ENCODE measurements at places on chromosomes 11 and 22.
A peak's percentile ranks its signal among the peaks of the same experiment; 100 is the strongest.

DNA sequence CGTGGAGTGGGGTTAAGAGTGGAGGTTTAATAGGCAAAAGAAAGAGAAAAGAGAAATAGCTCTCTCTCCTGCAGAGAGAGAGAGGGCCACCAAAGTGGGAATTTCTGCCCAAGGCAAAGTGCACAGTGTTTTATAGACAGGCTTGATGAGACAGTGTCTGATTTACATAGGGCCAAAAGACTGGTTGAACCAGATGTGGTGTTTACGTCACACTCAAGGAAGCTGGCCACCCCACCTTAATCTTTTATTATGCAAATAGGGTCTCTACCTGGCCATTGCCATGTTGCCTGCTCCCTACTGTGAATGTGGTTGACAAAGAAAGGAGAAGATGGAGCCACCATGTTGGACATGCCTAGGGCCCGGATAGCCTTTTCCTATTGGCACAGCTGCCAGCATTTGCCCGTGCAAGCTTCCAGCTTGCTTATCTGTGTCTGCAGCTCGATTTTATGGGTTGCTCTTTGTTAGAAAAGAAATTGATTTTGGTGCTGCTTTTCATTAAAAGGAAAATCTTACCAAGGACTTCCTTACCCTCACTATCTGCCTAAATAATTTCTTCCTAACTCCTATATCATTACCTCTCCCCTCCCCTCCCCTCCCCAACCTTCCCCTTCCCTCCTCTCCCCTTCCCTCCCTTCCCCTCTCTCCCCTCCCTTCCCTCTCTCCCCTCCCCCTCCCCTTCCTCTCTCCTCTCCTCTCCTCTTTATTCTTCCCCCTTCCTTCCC, 436.0 kb downstream of the NELL1 start:
- no peak for DNase-seq

DNA sequence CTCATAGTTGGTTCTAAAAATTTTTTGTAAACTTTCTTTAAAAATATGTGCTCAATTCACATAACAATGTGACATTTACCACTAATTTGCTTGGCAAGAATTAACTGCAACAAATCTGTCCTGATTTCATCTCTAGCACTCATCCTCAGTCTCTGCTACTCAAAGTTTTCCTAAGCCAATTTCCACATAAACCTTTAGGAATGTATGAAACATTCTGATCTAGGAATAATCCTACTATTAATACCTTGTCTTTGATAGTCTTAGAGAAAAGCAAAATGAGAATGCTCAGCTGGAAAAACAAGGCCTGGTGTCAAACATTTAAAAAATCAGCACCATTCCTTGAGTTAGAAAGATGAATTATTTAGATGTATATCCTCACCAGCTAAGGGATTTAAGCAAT, 114.3 kb downstream of the CD44 start:
- DNase-seq: no peak

GRCh38 chr11:15665368-15665871, 550.7 kb downstream of the INSC start:
- no peak for DNase-seq

GRCh38 chr11:36238881-36239280, 50.3 kb downstream of the COMMD9 start:
- no peak for DNase-seq

DNA sequence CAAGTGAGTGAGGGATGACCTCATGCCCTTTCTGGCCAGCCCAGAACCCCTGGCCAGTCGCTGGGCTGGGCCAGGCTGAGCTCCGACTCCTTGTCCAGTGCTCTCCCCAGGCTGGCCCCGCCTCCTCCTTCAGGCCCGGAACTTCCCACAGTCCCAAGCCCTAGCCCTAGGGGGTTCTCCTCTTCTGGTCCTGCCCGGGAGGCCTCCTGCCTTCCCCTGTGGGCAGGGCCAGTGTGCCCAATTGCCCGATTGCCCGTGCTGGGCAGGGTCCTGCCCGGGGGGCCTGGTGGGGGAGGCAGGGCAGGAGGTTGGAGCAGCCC, 4.2 kb downstream of the TCIRG1 start:
- DNase-seq: no peak

GRCh38 chr11:69644962-69645675, 4.2 kb downstream of the CCND1 start:
- no peak for DNase-seq

DNA sequence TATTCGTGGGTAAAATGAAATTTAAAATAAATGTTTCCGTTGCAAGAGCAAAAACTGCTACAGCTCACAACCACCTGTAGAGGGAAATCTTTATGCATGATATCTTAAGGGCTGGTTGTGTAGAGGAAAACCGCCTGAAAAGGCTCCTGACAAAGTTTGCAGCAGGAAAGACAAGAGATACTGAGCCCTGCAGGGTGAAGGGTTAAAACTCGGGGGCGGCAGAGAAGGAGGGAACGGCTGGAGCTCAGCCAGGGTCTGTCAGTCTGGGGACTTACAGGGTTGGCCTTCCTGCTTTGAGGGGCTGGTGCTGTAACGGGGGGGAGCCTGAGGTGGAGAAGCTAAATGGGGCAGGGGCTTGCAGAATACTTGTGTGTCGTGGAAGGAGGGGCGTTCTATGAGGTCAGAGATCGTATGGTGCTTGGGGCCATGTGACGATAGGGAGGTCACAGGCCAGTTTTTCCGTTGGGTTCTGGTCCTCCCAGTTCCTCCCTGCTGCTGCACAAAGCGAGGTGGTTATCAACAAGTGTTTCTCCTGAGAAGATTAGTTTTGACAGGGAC, 122.9 kb upstream of the HSD17B12 start:
- no peak for DNase-seq

DNA sequence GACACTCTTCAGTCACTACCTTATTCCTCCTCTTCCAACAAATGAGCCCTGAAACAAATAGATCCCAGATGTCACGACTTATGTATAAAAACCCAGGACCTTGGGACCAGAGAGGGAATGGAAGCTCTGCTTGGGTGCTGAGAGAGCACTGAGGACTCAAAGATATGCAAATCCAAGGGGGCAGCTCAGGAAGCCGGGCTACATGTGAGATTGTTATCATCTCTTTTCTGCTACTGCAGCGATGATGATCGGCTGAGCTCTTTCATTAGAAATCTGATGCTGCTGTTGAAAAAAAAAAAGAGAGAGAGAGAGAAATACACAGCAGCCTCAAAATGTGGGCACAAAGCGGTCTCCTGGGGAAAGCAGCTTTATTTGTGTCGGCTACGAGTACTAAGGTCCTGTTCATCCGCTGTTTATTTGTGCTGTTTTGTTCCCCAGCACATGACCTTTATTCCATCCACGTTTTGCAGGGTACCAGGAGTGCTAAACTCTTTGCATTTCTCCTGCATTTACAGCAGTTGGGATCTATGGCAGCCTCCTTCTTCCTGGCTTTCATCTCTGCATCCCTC, 120.2 kb downstream of the TRIM29 start:
- no peak for DNase-seq

DNA sequence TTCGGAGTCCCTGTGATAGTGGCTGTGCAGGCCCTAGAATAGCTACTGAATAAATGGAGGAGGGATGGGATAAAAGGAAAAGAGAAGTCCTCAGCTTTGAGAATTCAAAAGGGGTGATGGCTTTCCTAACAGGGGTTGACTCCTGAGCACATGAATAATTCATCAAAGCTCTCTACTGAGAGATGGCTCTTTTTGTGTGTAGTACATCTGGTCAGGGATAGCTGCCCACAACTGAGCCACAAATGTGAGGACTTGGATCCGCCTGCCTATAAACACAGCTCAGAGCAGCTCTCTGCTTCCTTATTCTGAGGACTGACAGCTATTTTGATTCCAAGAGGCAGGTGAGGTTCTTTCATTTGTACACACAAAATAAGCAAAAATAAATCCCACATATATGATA, 82.3 kb downstream of the USP35 start:
- no peak for DNase-seq

GRCh38 chr11:15586741-15587473, 472.2 kb downstream of the INSC start:
- DNase-seq: no peak

DNA sequence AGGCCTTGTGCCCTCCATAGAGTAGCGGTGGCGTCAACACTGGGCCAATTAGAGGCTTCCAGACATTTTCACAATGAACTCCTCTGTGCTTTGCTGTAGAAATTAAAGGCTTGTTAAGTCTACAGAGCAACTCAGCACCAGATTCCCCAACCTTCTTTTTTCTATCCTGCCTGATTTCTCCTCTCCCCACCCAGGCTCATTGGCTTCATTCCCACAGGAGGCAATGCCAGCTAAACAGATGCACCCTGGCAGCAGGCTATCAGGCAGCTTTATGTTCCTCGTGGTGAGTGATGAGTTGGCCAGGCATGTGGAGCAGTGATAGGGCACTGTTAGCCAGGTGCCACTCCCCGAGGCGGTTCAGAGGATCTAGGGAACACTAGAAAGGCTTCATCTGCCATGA, 4.8 kb downstream of the DIXDC1 start:
- no peak for DNase-seq

- no peak for DNase-seq
Measured at GRCh38 chr22:30327864-30328345, 1.2 kb upstream of the TBC1D10A start.

DNA sequence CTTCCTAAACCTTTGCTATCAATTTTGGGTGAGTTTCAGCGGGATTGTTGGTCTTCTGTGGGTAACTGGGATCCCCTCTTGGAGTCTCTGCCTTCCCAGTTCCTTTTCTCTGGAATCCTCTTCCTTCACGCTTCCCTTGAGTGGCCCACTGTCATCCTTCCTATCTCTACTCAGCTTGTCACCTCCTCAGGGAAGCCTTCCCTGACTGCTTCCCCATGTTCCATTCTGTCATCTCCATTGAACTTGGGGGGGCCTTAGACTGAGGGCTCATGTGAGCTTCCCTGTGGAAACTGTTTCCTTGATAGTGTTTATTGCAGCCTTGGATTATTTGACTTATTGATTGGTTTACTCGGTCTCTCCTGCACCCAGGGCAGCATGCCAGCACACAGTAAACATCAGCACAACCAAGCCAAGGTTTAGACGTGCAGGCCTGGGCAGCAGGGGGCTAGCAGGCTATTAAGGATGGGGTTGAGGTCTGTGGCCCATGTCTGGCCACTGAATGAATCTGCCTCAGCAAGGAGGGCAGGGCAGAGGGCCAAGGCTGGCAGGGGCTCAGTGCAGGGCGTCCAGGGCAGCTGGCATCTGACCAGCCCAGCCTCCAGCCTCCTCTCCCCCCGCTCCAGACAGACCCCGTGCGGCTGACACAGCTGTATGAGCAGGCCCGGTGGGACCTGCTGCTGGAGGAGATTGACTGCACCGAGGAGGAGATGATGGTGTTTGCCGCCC, 7.2 kb downstream of the TRPT1 start:
- DNase-seq: no peak

DNA sequence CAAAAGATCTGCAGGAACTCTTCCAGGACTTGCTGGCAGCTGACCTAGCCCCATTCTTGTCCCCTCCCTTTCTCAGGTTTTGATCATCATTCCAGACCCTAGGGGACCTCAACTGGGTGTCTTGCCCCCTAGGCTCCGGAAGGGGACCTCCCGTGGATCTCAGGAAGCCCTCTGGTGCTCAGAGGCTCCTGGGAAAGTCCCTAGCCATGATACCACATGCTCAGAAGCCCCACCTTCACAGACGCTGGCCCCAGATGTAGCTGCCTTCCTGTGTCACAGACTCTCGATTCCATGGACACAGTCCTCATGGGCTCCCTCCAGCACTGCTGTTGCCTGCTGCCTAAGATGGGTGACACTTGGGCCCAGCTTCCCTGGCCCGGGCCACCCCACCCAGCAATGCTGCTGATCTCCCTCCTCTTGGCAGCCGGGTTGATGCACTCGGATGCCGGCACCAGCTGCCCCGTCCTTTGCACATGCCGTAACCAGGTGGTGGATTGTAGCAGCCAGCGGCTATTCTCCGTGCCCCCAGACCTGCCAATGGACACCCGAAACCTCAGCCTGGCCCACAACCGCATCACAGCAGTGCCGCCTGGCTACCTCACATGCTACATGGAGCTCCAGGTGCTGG, at the start of gene LRRC55:
Gene LRRC55 (plus strand): TSS at position 276 of the 628 bp plus-strand sequence. CDS start 70 bp downstream, at position 346.
- no peak for DNase-seq

- no peak for DNase-seq
Measured at GRCh38 chr11:59164028-59164427, 7.9 kb upstream of the DTX4 start.

GRCh38 chr11:130762638-130763037, 153.6 kb downstream of the SNX19 start:
- no peak for DNase-seq

DNA sequence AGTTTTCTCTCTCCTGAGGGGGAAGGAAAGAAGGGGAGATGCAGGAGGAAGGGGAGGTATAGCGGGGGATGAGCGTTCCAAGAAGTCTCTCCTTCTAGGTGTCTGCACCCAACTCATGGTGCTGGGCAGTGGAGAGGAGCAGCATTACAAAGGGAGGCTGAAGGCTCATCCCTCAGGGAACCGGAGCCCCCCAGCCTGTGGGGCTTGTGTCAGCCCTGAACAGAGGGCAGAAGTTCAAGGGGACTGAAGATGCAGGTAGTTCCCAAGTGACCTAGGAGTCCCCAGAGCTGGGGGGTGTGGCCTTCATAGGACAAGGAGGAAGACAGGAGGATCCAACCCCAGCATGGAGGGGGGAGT, 1.8 kb downstream of the C11orf68 start:
- no peak for DNase-seq

GRCh38 chr11:75406338-75406777, 7.0 kb downstream of the RPS3 start:
- no peak for DNase-seq

GRCh38 chr11:102459393-102459792, 6.8 kb upstream of the TMEM123 start:
- no peak for DNase-seq

- peak; percentile 57 for DNase-seq
Measured at GRCh38 chr22:40637183-40638150, 948 bp upstream of the MRTFA start.

DNA sequence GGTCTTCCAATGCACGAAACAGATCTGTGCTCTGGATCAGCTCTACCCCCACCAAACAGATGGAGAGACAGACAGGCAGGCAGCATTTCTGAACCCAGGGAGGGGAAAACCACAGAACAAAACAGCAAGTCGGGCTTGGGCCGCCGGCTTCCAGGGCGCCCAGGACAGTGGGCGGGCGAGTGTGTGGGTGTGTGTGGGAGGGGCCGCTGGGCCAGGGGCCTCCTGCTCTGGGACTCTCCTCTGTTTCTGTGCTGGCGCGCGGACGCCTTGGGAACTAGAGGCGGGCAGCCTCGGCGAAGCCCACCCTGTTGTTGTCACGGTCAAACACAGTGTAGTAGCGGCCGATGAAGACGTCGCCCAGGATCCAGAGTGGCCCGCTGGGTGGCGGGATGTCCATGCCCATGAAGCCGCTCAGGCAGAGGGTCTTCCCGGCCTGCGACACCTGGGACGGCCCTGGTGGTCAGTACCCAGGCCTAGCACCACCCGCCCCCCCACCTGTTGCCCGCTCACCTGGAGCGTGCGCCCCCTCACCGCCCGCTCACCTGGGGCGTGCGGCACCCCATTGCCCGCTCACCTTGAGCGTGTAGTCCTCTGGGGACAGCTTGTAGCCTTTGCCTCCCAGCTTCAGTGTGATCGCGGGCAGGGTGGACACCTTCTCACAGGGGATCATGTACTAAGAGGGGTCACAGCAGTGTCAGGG, 3.0 kb upstream of the IFITM10 start:
- DNase-seq: no peak
